ENCODE measurements at places on chromosomes 6 and 20. TPM values are rescaled to one million over a fixed set of nuclear protein-coding genes. Genes with fewer than 3 reads are reported as not detected.

TAF8 gene
- total RNA-seq: 28.6 TPM

RNF5 gene
- 52.3 TPM for total RNA-seq

FOXS1 gene
- total RNA-seq: 1.3 TPM

MED20 gene
- 33.3 TPM for total RNA-seq

THBS2 gene
- total RNA-seq: 2.0 TPM

PSORS1C2 gene
- not detected for total RNA-seq

HLA-DRB1 gene
- total RNA-seq: 0.10 TPM

PTCRA gene
- not detected for total RNA-seq

POPDC3 gene
- 1.3 TPM for total RNA-seq

MROH8 gene
- total RNA-seq: 0.98 TPM

SYTL3 gene
- total RNA-seq: 1.3 TPM

EHMT2 gene
- 37.7 TPM for total RNA-seq

EGFL8 gene
- total RNA-seq: 0.96 TPM

SCRT2 gene
- total RNA-seq: not detected

LIME1 gene
- total RNA-seq: 2.9 TPM

DEFB119 gene
- not detected for total RNA-seq

CALHM4 gene
- 0.33 TPM for total RNA-seq

SLC13A3 gene
- under 0.01 TPM for total RNA-seq

MYB gene
- total RNA-seq: 0.10 TPM

SLC22A2 gene
- total RNA-seq: not detected

TCF15 gene
- 0.65 TPM for total RNA-seq

STK35 gene
- 25.1 TPM for total RNA-seq

TRIM31 gene
- not detected for total RNA-seq

STMND1 gene
- total RNA-seq: not detected

LY6G5B gene
- 6.1 TPM for total RNA-seq

C6orf163 gene
- total RNA-seq: 2.9 TPM

MYCT1 gene
- total RNA-seq: 181 TPM

SYNDIG1 gene
- total RNA-seq: not detected

SDC4 gene
- total RNA-seq: 36.8 TPM

MTO1 gene
- total RNA-seq: 26.5 TPM

All from vein endothelial cell (primary cell).